ENCODE measurements at places on chromosomes 2 and 18.

DNA sequence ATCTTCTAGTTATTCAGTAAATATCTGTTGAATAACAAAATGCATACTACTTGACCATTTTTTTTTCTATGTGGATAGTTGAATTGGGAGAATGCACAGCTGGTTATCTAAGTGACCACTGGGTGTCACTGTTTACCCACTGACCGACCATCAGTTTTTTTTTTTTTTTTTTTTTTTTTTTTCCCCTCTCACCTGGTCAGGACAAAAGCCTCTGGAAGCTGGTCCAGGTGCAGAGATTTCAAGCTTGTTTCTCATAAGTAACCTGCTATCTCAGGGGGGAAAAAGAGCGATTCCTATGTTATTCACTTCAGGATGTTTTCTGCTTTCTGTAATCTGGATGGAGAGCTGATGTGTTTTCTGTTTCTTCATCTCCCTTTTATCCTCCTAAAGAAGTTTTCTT, 256.0 kb downstream of the DCDC2C start:
- no peak for DNase-seq

DNA sequence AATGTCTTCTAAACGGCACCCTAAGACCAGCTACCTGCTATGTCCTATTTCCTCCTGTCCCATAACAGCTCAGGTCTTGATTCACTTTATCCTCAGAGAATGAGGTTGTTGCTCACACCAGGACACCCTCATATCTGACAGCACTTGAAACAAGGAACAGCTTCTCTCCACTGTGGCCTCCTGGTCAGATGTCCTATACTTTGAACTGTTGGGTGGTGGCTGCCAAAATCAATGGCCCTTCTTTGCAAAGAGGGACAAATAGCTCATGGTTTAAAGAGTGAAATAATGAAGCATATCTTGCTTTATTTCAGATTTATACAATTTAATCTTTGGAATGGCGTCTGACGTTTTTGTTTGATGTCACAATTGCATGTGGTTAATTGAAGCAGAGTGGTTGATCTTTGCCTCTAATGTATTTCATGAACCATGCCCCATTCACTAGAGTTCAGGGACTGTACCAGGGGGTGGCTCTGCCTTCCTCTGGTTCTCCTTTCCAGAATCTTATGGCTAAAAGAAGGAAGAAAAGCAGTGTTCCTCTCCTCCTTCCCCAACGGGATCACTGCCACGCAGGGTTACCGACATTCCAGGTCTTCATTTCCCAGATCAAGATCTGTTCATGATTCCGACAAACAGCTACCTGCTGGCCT, 24.1 kb upstream of the ZCCHC2 start:
- DNase-seq = no peak

GRCh38 chr2:238557936-238558335, 131.2 kb downstream of the ASB1 start:
- no peak for DNase-seq

- DNase-seq = no peak
These were observed 20.0 kb downstream of the DAPL1 start for GRCh38 chr2:158815166-158815565.

DNA sequence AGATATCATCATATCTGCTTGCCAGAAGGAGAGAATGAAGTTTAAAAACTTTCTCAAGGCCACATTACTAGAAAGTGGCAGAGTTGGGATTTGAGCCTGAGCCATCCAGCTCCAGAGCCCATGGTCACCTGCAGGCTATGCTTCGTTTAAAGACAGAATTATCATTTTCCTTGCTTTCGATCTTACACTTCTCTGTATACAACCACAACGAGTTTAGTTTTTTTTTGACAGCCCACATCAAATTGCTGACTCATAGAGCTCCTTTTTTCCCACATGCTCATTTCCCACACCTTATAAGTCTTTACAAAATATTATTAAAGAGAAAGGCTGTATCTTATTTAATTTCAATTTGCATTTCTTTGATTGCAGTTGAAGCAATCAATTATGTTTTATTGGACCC, 6.5 kb downstream of the PLEK start:
- DNase-seq = no peak

All from activated T-helper 1 cell treated with anti-CD3 and anti-CD28 coated beads, Interleukin-2, amount 50 U/mL, for 16 hours (primary cell).